T47D (cell line): ENCODE measurements at places on chromosomes 3 and 15.

DNA sequence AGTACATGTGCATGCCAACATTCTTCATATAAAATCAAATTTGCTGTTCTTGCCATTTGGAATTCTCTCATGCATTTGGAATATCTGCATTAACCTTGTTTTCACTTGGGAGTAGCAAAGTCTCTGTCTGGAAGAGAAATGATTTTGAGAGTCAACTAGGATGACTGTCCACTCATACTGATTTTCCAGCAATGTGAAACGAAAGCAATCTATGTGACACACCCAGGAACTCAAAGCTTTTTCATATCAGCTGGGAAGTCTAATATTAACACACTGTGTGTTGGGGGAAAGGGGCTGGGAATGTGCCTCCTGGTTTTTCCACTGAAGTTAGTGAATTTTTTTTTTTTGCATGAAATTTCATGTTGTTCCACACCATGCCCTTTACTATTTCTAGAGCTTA lies 124.9 kb downstream of the DUT start:
- no peak for DNase-seq

DNA sequence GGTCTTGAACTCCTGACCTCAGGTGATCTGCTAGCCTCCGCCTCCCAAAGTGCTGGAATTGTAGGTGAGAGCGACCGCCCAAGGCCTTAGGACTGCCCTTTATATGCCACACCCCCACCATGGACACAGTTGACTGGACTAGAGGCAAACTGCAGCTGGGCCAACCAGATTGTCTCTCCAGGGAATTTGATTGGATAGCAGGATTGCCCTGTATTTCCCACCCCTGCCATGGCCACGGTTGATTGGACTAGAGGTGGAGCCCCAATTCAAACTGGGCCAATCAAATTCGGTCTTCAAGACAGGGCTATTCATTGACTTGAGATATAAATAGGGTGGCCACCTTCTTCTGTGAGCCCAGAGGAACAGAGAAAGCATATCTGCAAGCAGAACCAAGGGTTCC lies 6.9 kb upstream of the CLPX start:
- no peak for DNase-seq

DNA sequence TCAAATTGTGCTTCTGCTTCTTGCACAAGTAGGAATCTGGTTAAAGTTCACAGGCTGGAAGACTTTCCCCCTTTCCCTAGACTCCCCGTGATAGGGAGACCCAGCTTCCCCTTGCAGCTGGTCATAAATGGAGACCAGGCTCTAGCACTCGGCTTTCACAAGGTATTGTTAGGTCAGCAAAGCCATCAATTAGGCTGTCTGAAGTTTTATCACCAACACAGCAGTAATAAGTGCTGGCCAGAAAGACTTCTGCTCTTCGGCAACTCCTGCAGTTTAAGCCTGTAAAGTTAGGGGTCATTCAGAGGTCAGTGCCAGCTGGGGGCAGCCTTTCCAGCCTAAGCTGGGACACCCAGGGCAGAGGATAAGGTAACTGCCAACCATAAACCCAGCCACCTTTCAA lies 203.4 kb downstream of the MEIS2 start:
- no peak for DNase-seq

GRCh38 chr3:170511371-170511770 lies 74.5 kb downstream of the SLC7A14 start:
- DNase-seq: no peak

DNA sequence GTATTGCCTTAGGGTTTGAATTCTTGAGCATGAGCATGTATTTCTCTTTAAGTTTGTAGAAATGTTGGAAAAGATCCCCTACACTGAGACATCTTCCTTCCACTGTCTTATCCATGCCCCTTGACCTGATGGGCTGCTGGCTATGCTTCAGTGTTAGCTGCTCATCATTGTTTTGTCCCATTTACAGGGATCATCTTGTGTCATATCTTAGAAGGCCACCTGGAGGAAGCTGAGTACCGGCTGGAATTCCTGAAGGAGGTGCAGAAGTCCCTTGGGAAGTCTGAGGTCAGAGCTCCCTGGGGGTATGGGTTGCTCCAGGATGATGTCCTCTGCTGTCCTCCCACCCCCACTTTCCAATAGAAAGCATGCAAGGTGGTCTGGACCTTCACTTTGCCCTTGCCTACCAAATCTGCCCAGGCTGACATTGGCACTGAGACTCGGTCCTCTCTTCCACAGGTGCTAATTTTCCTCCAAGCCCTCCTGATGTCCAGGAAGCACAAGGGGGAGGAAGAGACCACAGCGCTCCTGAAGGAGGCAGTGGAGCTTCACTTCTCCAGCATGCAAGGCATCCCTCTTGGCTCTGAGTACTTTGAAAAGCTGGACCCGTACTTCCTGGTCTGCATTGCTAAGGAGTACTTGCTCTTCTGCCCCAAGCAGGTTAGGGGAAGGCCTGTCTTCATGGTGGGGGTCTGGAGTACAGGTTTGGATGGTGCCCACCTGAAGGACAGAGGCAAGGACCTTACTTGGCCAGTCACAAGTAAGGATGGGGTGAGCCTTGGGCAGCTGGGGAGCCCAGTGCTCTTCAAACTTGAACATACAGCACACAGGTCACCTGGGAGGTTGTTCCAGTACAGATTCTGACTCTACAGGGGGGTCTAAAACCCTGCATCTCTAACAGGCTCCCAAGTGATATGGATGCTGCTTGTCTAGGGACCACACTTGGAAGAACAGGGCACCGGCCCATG lies 17.7 kb downstream of the TTC21A start:
- peak; percentile 84 for DNase-seq

DNA sequence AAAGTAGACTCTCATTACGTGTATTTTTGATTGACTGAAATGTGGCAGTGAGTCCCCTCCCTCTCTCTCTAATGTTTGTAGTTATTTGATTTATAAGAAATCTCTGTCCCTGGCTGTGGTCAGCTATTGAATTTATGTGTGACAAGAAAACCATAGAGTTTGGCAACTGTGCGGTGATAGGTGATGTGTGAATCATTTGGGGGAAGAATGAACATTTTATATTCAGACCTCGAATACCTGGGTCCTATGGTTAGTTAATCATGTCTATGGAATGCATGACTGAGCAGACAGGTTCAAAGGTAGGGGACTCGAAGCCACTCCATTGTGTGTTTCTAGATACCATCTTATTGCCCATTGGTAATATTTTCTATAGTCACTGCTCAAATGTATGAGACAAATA lies 712.1 kb downstream of the MECOM start:
- no peak for DNase-seq

DNA sequence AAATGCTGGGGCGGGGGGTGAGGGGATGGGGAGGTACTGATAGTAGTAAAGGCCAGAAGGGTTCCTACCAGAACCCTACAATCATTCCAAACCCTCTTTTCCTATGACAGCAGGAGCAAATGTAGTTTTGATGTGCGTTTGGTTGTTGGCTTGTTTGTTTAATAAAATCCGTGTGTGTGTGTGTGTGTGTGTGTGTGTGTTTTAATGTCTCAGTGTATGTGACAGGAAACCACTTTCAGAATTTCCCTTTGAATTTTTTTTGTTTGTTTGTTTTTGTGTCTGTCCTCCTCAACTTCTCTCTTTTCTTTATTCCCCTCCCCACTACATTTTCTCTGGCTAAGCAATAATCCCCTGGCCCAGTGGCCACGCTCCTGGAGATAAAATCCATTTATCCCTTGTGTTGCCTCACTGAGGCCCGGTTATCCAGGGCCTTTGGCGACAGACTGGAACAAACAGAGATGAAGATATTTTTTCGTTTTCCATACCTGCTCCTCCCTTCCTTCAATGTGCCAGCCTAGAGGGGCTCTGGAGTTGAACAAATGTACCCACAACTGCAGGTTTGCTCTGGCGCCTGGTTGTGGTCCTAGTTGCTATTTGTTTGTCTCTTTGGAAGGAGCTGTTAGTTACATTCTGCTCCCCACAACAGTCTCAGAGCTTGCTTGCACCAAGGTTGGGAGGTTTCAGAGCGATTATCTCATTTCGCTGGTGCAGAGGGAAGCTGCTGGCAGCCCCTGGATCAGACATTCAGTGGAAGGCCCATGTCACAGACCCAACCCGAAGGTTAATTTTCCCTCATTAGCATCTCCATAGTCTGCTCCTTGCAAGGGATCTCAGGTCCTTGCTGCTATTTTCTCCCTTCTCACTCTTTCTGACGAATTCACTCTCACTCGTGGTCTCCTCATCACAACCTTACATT lies 17.9 kb downstream of the NR2F2 start:
- DNase-seq: no peak

- peak; percentile 62 for DNase-seq
Measured at GRCh38 chr3:34011171-34012101, 213.0 kb downstream of the PDCD6IP start.

DNA sequence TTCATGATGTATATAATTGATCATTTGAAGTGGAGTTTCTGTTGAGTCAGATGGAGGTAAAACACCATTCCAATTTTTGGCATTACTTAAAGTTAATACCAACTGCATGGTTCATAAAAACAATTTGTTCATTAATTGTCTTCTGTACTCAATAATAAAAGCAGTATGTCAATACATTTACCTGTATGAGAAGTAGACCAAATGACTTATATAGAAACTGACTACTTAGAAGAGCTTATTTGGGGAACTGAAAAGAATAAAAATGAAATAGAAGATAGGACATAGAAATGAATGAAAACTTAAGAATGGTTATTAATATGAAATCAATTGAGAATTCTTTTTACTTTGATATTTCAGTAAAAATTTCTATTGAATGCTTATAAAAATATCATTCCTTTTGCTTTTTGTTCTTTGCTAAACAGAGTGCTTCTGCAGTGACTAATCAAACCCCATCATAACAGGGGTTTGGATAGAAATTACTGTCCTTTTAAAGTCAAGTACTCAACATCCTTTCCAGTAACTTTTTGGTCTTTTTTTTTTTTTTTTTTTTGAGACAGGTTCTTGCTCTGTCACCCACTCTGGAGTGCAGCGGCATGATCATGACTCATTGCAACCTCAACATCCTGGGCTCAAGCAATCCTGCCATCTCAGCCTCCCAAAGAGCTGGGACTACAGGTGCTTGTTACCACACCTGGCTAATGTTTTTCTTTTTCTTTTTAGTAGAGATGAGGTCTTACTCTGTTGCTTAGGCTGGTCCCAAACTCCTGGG lies 6.5 kb upstream of the CRYBG3 start:
- no peak for DNase-seq

DNA sequence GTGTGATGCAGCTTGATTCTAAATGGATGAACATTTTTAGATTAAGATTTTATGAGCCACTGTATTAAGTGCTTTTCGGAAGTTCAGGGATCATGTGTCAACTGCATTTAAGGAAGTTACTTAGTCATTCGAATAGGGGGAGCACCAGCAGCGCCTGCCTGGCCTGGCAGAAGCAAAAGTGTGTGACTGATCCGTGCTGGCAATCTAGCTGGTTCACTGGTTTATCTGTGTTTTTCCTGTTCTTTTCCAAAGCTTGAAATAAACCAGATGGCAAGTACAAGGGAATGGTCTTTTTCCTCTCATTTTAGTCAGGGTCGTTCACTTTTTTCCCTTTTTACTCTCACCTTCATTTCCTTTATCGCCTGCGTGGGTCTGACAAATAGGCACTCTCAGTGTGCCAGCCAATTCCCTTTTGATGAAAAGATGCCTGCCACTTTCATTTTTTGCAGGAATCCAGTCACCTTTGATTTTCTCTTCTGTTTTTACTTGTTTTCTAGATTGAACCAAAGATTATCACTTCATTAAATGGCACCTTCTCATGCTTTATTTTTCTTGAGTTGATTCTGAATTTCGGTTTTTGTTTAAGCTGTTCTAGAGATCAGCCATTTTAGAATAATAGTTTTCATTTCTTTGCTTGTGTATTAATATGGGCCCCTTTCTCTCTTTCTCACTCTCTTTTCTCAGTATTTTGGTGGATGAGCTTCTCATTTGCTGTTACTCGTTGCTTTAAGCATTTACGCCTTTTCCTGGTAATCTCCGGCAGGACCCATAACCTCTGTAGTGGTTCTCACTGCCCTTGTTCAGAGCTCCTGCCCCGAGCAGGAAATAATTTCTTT lies 2.8 kb downstream of the ABHD2 start:
- DNase-seq: no peak

DNA sequence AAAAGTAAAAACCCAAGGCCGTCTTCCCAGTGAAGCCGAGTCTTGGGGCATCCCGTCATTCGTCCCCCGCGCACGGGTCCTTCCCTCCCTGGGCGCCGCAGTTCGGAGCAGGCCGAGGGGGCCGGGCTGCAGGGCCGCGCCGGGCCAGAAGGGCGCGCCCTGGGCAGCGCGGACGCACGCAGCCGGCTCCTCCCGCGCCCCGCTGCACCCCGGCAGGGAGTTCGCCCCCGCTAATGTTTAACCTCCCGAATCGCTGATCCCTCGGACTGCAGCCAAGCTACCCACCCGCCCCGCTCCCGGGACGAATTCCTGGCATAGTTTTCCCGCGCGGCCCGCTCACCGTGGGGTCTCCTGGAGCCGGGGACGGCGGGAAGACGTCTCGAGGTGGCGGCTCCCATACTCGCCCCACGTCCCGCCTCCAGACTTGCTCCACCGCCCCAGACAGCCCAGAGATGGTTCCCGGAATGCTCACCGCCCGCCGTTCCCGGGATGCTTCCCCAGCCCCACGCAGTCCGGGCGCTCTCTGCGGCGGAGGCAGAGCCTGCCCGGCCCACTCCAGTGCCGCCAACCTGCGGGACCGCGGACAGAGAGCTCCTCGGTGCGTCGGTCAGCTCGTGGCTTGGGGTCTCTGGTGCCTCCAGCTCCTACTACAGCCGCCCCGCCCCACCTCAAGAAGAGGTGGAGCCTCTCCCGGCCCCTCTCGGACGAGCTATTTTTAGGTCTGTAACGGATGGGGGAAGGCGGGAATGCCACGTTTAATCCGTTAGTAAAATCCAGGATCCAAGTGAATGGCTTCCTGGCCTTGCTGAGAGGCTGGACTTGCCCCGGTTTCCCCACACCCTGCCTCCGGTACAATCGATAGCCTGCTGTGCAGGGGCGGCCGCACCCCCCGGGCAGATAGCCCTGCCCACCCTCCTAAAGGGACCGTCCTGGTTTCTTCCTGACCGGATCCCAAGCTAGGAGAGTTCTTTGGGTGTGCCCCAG lies at the start of gene DZIP1L:
DZIP1L (minus strand) TSS at position 621 of the 984 bp plus-strand sequence. CDS start 11,637 bp downstream, outside the sequence.
- peak; percentile 62 for DNase-seq

DNA sequence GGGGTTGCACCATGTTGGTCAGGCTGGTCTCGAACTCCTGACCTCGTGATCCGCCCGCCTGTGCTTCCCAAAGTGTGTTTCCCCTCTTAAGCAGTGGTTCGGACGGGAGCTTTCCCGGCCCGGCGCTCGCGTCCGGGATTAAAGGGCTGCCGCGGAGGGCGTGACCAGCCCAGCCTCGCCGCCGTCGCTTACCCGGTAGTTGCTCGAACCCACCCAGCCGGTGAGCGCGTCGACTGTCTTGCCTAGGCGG lies 513 bp downstream of the CLASP2 start:
- peak; percentile 38 for DNase-seq

GRCh38 chr3:70829092-70829491 lies 516.7 kb upstream of the MDFIC2 start:
- DNase-seq: no peak

DNA sequence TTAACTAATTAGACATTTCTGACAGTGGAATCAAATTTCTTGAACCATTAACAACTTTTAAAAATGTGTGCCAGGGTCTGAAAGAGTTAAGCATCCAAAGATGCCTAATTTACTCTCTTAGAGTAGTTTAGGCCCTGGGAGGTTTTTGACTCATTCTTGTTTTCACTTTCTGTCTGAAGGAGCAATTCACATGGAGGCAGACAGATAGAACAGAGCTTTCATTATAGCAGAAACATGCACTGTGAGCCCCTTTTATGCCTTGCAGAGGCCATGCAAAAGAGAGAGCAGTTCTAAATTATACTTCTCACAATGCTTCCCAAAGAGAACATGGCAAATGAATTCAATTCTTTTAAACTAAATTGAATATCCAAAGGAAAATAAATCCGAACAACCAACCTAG lies 554.8 kb downstream of the MFSD1 start:
- no peak for DNase-seq

GRCh38 chr3:69913422-69913821 lies 86.1 kb upstream of the SAMMSON start:
- DNase-seq: no peak
